ENCODE measurements at places on chromosomes 6 and 20.
A peak's percentile ranks its signal among the peaks of the same experiment; 100 is the strongest.

- DNase-seq = no peak
Observed at GRCh38 chr20:8389381-8390036, 257.4 kb downstream of the PLCB1 start.

GRCh38 chr6:3382326-3383279 is 74.2 kb downstream of the SLC22A23 start:
- DNase-seq = no peak

- no peak for DNase-seq
Observed at GRCh38 chr20:33290852-33291251, 7.8 kb downstream of the BPIFB1 start.

DNA sequence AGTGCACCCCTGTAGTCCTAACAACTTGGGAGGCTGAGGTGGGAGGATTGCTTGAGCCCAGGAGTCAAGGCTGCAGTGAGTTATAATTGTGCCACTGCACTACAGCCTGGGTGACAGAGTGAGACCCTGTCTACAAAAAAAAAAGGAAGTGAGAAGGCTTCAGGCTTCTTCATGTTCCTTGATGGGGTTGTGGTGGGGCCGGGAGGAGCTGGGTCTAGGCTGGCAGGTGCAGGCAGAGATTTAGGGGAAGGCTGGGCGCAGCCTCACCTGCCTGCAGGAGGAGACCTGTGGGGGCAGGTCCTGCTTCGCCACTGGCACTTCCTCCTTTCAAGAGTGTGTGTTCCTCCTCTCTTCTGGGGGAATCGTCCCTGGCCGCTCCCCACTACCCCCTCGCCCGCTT is 63.9 kb downstream of the CHMP4B start:
- no peak for DNase-seq

DNA sequence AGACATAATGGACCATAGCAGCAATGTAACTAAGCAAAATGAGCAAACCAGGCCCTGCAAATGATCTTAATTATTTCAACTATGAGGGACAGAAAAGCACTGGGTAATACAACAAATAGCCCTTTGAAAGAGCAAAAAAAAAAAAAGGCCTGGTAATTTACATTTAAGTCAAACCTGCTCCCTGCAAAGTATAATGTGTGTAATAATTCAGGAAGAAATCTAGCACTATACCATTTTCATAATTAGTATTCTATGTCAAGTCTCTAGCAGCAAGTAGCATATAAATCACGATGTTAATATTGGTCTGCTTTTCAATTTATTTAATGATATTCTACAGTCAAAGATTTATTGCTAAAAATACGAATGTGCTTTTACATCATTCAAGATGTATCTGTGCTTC is 489.6 kb downstream of the BMP2 start:
- DNase-seq = peak; percentile 26

GRCh38 chr6:155313602-155314091 is 637 bp downstream of the TFB1M start:
- no peak for DNase-seq

- DNase-seq = no peak
Observed at GRCh38 chr20:58094698-58095097, 133.8 kb downstream of the ANKRD60 start.

- no peak for DNase-seq
Observed at GRCh38 chr6:117847912-117848311, 59.2 kb upstream of the SLC35F1 start.

DNA sequence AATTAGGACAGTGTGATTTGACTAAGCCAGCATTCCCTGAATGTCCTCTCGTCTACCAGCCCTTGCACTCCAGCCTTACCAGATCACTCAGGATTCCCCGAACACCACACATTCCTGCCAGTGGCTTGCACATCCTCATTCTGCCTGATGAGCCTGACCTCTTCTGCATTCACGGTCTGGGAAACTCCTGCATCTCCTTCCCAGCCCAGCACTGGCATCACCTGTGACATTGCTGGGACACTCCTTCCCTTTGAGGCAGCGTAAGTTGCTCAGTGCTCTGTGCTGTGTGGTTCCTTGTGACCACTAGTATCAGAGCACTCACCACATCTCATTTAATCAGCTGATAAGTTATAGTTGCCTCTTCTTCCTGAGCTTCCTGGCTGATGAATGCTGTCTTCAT is 17.3 kb downstream of the NCOA7 start:
- DNase-seq = no peak

DNA sequence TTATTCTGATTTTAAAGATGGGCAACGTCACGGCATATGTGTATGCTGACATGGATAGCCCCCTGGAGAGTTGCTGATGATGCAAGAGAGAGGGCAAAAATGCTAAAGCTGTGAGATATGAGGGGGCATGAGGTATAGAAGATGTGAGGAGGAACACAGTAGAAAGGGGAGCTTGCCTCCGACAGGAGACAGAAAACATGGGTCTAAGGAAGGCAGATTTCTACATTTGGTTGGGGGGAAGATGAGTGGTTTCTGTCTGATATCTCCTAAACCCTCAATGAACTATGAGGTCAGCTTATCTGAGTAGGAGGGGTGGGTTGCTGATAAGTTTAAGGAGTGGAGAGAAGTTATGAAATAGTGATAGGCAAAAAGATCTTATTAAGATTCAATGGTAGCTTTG is 6.0 kb downstream of the RNF24 start:
- DNase-seq = no peak

- no peak for DNase-seq
Observed at GRCh38 chr6:158564243-158565121, 4.6 kb downstream of the TMEM181 start.

- DNase-seq = no peak
Observed at GRCh38 chr6:159031846-159032245, 12.9 kb downstream of the TAGAP start.

- no peak for DNase-seq
Observed at GRCh38 chr20:50272030-50272723, 81.5 kb downstream of the CEBPB start.

- no peak for DNase-seq
Observed at GRCh38 chr6:5499644-5500306, 238.5 kb downstream of the FARS2 start.

- no peak for DNase-seq
Observed at GRCh38 chr6:129661536-129662405, 48.2 kb downstream of the ARHGAP18 start.

Data from NCI-H1417 treated with DMSO at 0.1 percent for 48 hours (cell line).